ENCODE measurements at places on chromosomes 2 and 18. TPM values are rescaled to one million over a fixed set of nuclear protein-coding genes. Genes with fewer than 3 reads are reported as not detected.

DNA sequence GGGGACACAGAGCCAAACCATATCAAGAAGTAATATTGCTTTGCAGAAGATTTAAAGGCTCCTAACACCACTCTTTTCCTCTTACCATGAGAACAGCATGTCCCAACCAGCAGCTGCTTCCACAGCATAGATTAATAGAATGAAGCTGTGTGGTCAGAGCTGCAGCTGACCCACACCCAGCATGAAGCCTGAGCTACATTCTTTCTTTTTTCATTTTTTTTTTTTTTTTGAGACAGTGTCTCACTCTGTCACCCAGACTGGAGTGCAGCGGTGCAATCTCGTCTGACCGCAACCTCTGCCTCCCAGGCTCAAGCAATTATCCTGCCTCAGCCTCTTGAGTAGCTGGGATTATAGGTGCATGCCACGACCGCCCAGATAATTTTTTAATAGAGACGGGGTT, 289.8 kb downstream of the RAD51AP2 start:
- DNase-seq = no peak

- DNase-seq = no peak
Measured at GRCh38 chr2:69693775-69694450, 48.0 kb upstream of the ANXA4 start.

DNA sequence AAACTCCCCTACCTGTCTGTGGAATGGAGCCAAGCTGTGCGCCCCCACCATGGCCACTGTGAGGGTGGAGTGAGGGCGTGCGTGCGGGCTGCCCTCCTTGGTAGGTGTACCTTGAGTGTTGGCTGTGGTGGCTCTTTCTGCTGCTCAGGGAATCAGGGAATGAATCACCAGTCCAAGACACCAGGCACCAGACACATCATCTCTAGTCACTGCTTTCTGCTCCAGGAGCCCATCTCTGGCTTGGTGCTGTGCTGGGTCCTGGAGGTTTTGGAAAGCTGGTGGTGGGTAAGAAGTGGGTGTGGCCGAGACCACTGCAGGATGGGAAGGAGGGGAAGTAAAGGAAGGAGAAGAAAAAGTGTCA, 209.9 kb downstream of the SEPTIN10 start:
- no peak for DNase-seq

DNA sequence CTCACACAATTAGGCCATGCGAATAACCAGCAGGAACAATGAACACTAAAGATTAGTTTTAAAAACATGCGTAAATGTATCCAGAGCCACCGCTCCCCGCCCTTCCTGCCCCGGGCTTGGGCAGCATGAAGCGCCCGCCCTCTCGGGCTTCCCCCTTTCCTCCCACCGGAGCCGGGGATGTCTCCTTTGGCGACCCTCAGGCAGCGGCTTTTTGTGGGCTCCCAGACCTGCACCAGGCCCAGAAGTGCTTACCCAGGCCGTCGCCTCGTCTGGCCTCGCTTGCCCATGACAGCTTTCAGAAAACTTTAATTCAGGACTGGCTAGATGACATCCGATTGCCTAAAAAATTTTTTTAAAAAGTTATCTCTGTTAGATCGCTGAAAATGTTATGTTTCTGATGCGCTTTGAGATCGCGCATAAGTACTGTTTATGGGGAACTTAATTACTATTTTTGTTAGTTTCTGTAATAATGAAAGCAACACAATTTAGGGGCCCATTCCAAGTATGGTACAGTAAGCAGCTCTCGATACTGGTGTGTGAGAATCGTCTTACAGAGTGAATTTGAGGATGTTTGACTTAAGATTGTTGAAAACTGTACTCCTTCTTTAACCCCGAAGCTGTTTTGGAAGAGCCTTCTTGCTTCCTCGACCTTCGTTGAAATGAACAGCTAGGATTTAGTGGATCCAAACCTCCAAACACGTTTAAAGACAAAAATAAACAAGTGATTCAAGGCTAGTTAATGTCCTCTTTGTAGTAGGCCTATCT, 1.1 kb downstream of the MAP3K20 start:
- peak; percentile 57 for DNase-seq

- DNase-seq = no peak
Measured at GRCh38 chr2:210768329-210768910, 212.0 kb downstream of the CPS1 start.

- peak; percentile 3 for DNase-seq
Measured at GRCh38 chr2:145043399-145043834, 523.5 kb upstream of the ZEB2 start.

DNA sequence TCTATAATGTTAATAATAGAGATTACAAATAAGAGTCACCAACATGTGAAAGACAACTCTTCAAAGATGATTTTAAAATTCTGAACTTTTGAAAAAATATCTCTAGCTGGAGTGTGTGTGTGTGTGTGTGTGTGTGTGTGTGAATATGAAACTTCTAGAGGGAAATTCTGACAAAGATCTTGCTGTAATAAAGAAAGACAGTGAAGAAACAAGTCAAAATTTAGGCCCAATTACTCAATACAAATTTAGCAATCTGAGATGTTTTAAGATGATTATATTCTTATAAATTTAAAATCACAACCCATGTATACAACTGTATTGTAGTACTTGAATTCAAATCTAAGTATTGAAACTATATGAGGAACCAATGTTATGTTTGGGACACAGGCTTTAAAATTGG, 57.2 kb upstream of the UGP2 start:
- no peak for DNase-seq

DNA sequence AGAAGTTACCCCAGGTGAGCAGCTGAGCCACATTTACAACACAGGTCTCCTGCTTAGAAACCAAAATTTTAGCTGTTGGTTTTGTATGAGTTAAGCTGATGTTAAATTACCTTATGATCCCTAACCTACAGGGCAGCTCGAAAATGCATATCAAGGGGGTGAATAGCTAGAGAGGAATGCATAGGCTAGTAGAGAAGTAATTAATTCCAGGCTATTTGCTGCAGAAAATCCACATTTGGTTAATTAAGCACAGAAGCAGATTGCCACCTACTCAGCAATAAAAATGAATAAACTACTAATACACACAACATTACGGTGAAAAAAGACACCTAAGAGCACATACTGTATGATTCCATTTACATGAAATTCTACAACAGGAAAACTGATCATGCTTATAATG, 91.4 kb downstream of the OSBPL1A start:
- DNase-seq = no peak

GRCh38 chr2:221465776-221466175, 106.3 kb downstream of the EPHA4 start:
- no peak for DNase-seq

- no peak for DNase-seq
Measured at GRCh38 chr2:111662771-111663470, 221.1 kb downstream of the ANAPC1 start.

ZNF514 gene
- total RNA-seq = 14.0 TPM

MC4R gene
- not detected for total RNA-seq

- no peak for DNase-seq
Measured at GRCh38 chr2:143482771-143483170, 353.6 kb downstream of the ARHGAP15 start.

EMILIN1 gene
- 33.7 TPM for total RNA-seq

DUSP11 gene
- 23.9 TPM for total RNA-seq

DNA sequence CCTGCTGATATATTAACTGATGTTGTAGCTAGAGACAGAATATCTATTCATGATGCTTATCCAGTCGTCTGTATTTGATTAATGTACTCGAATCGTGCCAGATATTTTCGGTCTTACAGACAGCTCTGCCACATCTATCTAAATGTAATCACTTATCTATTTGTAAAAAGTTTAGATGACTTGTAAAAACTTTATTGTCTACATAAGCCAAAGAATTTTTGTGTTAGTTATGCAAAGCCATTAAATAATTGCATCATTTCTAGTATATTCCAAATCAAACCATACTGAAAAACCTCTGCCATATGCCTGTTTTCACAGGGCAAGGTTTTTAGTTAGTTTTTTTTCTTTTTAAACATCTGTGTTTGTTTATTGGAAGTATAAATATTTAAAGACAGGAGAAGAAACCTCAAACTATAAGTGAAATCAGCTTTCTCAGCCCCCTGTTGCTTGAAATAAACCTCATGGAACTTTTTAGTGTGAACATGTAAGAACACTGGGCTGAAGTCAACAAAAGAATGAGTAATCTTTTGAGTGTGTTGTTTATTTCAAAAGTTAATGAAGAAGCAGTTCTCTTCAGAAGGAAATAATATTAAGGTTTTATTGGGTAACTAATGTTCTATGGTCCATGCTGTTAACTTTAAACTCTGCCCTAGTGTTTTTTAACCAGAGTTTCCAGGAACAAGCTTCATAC, 657.6 kb upstream of the SYT4 start:
- DNase-seq = no peak

DNA sequence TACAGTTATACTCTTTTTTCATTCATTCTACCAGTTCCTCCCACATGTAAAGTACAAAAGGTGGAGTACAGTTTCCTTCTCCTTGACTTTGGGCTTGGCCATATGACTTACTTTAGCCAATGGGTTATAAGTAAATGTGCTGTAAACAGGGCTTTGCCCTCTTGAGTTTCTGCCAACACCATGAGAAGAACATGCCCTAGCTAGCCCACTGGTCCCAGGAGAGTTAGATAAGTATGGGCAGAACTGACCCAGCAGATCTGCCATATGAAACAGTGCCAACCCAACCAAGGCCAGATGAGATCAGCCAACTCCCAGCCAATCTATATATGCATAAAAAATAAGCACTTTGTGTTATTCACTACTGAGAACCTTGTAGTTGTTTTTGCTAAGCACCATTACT, 25.5 kb downstream of the ZC3H8 start:
- peak; percentile 9 for DNase-seq

DNA sequence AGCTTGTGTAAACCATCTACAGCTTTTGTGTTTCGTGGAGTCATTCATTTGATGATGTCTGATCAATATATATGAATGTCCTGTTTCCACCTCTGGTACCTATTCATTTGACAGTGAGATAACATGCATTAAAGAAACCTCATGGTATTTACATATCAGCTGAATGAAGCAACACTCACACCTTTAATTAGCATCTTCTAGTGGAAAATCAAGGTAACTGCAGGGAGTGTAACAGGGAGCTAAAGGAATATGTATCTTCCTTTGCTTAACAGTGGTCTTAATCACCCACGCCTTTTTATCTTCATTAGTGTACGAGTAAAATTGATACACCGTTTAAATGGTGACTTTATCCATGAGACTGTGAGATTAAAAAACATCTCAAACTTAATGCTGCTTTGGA, 15.6 kb downstream of the SLC39A10 start:
- DNase-seq = peak; percentile 1

DNA sequence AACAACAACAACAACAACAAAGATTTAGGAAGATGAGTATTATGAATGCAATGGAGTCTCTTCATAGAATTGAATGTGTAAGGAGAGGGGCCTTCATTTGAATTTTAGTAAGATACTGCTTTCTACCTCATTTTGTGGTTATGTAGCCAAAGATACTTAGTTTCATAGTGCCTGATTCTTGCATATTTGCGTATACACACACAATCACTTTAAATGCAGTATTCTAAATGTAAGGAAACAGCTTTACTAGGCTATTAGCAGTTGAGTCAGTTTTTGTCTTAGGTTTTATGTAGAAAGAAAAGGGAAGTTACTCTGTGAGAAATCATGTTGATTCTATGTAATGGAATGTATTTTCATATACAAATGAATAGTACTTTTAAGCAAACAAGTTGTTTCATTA, 80.5 kb downstream of the HAUS1 start:
- DNase-seq = no peak

GRCh38 chr18:45232061-45232460, 383.2 kb upstream of the SLC14A2 start:
- DNase-seq = no peak

DNA sequence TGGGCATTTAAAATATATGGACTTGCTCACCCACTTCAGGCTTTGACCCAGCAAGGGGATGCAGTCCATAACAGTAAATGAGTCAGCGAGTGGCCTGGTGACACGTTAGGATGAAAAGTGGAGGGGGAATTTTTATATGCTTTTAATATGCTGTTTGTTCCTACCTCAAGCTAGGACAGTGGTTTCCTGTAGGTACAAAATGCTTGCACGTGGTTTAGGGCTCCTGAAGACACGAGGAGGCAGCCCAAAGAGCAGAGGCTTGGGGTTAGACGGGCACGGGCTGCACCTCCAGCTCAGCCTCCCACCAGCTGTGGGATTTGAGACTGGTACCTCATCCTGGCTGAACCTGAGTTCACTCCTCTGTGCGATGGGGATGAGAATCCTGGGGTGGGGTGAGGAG, 306.2 kb upstream of the CXCR4 start:
- no peak for DNase-seq

GRCh38 chr2:14524041-14524802, 108.3 kb upstream of the LRATD1 start:
- peak; percentile 11 for DNase-seq

LDLRAD4 gene
- total RNA-seq = 15.9 TPM

- peak; percentile 19 for DNase-seq
Measured at GRCh38 chr2:241049739-241050623, 51.6 kb downstream of the SNED1 start.

DNA sequence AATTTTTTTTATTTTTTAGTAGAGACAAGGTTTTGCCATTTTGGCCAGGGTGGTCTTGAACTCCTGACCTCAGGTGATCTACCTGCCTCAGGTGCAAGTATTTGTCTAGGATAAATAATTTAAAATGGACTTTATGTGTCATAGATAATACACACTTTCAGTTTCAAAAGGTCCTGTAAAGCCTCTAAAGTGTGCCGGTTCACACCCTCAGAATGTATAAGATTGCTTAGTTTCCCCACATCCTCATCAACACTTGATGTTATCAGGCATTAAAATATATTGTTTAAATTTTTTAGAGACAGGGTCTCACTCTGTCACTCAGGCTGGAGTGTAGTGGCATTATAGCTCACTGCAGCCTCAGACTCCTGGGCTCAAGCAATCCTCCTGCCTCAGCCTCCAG, 170.5 kb downstream of the ANKRD44 start:
- DNase-seq = no peak

NT5DC4 gene
- not detected for total RNA-seq

DNA sequence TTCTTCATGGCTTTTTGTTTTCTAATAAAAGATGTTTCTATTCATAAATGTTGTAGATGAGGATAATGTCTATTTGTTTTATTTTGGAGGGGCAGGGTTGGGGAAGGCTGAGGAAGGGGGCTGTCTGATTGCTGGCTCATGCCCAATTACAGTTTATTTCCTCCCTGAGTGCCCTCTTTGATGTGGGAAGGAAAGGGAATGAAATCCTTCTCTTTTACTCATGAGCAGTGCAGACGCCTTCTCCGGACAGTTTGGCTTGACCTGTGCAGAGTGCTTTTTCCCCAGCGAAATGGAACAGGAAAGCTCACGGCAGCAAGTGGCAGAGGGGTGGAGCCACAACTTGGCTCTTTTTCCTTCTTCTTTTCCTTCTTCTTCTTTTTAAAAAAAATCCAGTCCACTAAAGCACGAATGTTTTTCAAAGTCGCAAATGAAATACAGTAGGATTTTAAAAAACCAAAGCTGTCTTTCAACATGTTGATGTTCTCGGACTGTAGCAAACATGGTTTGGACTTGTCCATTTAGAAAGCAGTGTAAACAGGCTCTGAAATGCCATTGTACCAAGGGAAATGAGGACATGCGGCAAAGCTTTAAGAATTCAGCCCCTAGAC, 34.5 kb downstream of the RAB31 start:
- DNase-seq = peak; percentile 61

TTC32 gene
- total RNA-seq = 8.1 TPM

OR6B2 gene
- total RNA-seq = not detected

CBLN2 gene
- total RNA-seq = not detected

CMPK2 gene
- total RNA-seq = 1.9 TPM
